ENCODE measurements at places on chromosomes 16 and 17.

- DNase-seq, result no peak
These were observed 164.4 kb upstream of the GSE1 start for GRCh38 chr16:85448557-85449190.

DNA sequence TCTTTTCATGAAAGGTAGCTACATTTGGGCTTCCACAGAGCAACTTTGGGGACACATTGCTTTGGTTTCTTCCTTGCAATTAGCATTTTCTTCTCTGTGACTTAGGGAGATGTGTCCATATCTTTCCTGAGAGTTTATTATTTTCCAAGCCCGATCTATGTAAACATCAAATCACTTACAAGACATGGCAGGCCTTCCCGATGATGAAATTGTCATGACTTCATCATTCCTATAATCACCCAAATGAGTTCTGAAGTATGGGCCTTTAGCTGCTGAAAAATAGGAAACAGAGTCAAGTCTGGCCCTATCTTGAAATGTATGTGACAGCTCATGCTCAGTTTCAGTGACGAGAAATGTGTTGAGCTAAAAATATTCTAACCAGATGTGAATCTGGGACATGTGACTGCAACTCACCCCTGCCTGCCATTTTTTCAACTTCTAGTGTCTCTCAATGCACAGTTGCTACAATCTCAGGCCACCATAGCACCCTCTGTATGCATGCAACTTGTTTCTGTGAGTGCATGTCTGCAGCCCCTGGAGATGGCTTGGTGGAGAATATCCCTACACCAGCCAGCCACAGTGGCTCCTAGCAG is 199.6 kb upstream of the MAF start:
- no peak for DNase-seq

- DNase-seq, result no peak
These were observed 493 bp downstream of the PLSCR3 start for GRCh38 chr17:7393613-7394451.

GRCh38 chr17:64418506-64419339 is 28.1 kb upstream of the PECAM1 start:
- DNase-seq, result peak; percentile 75

GRCh38 chr17:31144428-31144827 is 49.7 kb downstream of the NF1 start:
- no peak for DNase-seq

DNA sequence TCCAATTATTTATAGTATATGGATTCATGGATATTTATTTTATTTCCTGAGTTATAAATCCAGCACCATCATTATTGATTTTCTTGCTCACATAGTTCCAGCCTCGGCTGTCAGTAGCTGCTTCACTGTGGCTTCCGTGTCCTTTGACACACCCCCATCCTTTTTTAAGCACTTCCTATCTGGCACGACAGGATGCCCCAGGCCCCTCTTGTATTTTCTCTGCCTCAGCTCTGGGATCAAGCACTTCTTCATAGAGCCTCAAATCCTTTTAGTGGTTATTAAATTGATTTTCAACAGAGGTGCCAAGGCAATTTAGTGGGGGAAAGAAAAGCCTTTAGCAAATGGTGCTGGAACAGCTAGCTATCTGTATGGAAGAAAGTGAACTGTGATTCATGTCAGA is 59.8 kb downstream of the GAN start:
- DNase-seq, result no peak

GRCh38 chr16:67407788-67408452 is 8.4 kb downstream of the ZDHHC1 start:
- DNase-seq, result no peak

DNA sequence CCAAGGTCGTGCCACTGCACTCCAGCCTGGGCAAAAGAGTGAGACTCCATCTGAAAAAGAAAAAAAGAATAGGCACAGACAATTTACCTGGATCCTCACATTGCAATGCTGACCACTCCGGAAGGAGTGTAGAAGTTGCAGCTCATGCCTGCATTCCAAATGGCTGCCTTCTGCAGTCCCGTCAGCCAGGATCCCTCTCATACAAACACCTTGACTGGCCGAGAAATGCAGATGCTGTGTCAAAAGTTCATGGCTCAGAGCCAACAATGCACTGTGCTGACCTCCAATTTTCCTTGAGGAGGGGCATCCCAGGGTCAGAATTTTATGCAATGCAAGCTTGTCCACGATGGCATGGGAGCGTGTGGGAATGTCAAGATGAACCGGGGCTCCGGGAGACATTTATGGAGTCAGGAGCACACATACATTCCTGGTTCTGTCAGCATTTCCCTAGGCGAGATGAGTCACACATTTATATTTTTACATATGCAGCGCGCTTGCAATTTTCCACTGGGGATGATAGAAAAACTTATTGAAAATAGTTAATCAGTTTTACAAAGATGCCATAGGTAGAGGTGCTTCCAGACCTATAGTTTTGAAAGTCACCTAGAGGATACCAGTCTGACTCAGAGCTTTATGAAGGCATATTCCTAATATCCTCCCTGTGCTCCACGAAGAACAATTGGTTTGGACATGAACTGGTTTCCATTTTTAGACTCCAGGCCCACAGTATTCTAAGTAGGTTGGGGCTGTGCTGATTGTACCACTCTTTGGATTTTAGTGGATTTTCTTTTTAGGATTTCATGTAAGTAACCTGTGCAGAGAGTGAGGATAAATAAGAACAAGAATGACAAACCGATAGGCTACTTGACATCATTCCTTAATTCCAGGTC is 614.6 kb downstream of the MAF start:
- no peak for DNase-seq

DNA sequence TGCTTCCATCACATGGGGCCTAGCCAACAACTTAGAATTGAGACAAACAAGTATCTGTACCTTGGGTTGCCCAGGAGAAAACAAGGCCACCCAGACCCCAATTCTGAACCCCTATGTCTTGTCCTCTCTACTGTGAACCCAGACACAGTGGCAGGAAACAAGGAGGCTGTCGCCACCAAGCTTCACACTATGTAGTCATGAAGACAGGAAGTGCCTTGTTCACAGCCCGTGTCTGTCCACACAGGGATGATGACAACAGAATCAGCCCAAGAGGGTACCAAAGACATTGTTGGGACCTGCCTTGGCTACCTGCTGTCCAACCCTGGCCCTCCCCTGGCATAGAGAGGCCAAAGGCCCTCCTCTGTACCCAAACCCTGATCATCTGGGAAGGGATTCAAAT is 84.8 kb downstream of the CDYL2 start:
- no peak for DNase-seq

GRCh38 chr17:34248511-34249024 is 6.5 kb upstream of the CCL2 start:
- peak; percentile 60 for DNase-seq

- DNase-seq, result no peak
These were observed 18.6 kb upstream of the ENDOV start for GRCh38 chr17:80396157-80397033.

DNA sequence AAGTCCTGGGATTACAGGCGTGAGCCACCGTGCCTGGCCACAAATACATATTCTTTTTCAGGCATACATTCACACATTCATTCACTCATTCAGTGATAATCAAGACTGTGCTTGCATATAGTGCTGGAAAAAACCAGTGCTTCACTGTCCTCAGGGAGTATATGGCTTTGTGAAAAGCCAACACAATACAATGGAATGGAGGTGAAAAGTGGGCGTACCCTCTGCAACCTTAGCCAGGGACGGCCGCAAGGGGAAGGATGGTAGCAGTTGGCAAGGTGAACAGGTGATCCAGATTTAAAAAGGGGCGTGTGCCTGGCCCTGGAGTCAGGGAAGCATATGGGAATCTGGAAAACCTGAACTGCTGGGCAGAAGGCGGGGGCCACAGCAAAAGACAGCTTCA is 18.1 kb upstream of the GAN start:
- DNase-seq, result no peak

GRCh38 chr16:86082418-86083030 is 183.6 kb downstream of the IRF8 start:
- DNase-seq, result no peak

- DNase-seq, result peak; percentile 36
These were observed 25.8 kb upstream of the ACSF3 start for GRCh38 chr16:89067677-89068443.

GRCh38 chr17:81384929-81385319 is 10.3 kb upstream of the BAHCC1 start:
- no peak for DNase-seq

DNA sequence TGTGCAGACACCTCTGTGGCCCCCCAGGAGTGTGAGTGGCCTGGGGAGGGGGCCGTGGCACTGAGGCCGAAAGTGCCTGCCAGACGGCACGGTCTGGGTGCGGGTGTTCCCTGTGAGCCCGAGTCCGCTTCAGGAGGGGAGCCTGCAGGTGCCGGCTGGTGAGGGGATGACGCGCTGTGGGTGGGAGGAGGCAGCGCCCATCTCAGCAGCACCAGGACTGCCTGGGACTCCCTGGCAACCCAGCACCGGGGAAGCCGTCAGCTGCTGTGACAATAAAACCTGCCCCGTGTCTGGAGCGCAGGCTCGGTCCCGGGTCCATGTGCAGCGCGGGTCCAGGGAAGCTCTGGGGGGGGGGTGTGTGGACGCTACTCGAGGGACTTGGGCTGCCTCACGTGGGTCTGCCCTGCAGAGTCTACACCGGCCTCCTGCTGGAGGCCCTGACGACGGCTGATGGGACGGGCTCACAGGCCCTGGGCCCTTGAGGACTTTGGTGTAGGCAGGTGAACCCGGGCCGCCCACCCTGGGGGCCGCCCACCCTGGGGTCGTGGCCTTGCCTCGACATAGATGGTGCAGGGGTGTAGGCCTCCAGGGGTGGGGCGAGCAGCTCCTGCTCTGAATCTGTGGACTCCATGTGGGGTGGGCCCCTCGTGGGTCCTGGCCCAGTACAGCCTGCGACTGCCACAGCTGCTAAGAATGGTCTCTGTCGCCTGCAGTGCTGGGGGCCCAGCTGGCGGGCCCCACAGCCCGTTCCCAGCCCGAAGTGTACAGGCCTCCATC is 5.9 kb upstream of the RAB40C start:
- no peak for DNase-seq

DNA sequence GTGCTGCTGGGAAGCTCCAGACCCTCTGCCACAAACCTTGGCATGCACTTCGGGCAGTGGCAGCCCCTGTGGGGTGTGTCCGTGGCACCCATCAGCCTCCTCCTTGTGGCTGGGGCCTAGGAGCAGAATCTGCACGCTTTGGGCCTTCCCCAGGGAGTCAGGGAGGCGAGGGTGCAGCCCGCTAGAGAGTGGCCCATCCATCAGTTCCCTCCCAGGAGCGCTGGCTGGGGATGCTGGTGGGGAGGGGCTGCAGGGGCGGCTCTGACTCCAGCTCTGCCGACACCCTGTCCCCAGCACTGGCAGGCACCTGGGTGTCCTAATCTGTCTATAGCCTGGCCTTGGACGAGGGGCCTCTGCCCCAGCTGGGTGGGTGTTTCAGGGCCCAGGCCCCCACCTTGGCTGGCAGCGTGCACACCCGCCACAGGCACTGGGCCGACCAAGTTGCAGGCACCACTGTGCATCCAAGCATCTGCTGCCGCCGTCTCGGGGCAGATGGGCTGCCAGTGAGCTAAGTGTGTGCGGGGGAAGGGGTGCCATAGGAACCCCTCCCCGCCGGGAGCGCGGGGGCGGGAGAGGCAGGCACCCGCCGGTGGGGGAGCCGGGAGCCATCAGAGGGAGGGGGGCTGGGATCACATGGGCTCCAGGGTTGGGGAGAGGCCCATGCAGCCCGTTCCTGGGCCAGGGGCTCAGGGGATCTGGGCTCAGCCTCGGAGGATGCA is 30.2 kb downstream of the ENDOV start:
- DNase-seq, result no peak

DNA sequence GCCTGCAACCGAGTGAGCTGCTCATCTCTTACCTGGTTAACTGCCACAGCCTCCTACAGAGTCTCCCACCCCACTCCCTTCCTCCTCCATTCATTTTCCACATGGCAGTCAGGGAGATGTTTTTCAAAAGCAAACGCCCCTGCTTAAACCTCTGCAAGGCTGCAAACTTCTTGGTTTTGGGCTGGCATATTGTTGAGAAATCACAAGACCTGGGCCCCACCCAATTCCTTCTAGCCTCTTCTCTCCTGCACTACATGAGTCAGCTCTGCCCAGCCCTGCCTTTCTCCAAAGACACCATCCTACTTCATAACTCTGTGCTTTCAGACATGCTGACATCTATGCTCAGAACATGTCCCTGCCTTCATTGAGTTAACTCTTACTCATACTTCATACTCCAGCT is 136.1 kb downstream of the SPACA3 start:
- no peak for DNase-seq

DNA sequence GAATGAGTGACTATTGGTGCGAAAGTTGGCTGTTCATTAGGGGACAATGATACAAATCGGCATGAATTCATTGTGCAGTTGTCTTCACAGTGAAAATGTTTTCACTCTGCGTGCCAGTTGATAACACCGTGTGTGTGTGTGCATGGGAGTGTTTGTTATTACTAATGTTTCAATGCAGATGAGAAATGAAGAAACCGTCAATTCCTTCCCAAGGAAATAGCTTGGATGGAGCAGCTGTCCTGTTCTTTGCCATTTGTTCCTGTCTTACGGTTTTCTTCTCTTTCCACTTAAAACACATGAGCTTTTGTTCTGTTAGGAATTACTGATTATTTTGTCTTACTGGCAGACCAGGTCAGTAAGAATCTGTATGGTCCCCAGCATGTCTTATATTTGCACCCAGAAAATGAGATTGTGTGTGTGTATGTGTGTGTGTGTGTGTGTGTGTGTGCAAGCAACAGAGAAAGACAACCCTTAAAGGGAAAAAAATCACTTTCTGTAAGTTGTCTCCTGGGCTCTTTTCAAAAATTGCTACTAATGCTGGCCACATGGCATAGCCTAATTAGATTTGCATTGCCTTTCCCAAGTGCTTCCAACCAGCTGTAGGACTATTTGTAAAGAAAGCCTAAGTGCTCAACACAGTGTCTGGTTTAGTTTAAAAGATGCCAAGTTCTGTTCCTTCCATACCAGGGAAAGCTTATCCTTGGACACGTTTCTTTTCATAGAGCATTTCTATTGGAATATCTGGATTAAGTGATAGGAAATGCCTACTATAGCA is 23.8 kb downstream of the SHISA9 start:
- DNase-seq, result no peak

DNA sequence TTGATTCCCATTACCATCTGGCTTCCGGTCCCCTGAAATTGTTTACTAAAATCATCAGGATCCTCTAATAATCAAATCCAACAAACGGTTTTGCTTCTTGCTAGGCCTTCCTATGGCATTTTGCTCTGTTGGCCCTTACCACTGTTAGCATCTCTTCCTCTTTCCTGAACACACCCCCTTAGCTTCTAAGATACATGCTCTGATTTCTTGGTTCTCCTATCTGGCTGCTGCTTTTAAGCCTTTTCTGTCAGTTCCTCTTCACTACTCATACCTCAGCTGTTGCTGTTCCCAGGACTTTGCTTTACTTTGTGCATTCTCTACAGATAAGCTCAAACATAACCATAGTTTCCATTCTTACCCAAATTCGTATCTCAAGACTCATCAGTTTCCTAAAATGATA is 11.4 kb downstream of the CAPNS2 start:
- no peak for DNase-seq

DNA sequence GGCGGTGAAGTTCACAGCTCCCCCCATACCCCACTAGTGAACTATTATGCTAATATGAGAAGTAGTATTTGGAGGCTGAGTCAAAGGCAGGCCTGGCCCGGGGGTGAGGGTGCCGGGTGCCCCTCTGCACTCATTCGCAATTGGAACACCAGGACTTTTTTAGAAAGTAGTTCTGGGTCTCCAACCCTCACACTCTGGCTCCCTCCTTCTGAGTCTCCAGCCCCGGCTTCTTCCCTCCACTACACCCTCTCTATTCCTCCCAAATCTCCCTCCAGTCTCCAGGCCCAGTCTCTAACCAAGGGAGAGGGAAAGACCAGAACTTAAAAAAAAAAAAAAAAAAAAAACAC is 11.3 kb upstream of the HOXB2 start:
- no peak for DNase-seq

Data from fibroblast of gingiva (primary cell).